Renal pelvis (tissue), 12 donors: ENCODE measurements at places on chromosomes 7 and 10.

DNA sequence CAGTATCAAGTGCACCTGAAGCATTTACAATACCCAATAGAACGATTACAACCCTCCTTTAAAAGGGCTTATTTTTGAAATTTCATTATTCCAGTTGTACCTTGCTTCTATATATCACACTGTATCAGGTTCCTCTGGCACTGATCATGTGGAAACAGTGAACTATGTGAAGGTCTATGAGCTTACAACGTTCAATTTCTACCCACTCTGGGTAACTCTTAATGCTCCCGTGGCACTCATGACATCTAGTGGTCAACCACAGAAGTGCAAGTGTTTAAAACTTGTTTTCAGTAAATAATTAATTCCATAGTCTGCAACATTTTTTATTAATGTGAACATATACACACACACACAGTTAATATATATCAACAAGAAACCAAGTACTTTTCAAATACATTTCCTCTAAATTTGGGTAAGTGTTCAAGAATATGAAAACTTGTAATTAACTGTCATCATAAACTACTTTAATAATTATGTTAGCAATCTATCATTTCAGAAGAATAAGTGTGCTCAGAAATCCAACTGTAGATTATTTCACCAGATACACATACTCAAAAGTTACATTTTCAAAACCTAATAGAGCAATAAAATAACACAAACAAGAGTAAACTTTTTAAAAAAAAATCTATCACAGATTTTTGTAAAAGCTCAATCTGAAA lies 61.0 kb downstream of the MPP7 start:
- no peak for DNase-seq

DNA sequence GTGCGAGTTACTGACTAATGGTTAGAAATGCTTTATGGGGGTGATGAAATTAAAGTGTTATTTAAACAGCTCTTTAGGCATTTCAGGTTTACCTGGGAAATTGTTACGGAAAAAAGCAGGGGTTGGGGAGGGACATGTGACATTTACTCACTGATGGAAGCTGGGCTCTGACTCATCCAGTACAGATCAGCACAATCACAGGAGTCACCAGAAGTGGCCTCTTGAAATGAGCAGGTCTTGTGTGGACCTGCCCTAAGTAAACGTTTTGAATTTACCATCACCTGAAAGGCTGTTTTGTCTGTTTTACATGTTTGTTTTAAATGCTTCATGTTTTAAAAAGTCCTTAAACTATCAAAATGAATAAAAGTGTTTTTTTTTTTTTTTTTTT lies 2.3 kb downstream of the GLRX3 start:
- DNase-seq: no peak

- no peak for DNase-seq
Measured at GRCh38 chr10:60967854-60968484, 24.0 kb upstream of the RHOBTB1 start.

DNA sequence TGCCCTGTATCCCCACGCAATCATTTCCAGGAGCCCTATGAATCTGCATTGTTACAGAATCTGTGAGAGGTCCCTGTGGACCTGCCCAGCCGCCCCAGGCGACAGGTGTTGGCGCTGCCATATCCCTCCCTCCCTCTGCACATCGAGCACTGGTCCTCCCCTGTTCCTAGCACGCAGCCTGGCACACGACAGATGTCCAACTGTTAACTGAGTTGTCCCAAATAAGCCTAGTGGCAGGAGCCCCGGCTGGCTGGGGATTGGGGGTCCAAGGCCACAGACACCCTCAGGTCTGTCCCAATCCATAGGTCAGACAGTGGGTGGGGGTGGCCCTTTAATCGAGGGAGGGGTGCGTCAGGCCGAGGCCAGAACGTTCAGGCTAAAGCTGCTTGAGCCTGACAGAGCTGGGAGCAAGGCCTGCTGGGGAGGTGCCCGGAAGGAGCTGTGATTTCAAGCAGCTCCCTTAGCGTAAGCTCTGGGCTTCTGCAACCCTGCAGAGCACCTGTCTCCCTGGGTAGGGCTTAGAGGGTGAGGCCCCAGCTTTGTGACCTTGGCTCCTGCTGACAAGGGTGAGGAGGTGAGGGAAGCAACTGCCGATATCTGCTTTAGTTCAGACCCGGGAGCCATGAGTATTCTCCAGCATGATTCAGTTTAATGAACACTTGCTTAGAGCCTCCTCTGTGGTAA lies 40.1 kb downstream of the ADRA2A start:
- DNase-seq: no peak

DNA sequence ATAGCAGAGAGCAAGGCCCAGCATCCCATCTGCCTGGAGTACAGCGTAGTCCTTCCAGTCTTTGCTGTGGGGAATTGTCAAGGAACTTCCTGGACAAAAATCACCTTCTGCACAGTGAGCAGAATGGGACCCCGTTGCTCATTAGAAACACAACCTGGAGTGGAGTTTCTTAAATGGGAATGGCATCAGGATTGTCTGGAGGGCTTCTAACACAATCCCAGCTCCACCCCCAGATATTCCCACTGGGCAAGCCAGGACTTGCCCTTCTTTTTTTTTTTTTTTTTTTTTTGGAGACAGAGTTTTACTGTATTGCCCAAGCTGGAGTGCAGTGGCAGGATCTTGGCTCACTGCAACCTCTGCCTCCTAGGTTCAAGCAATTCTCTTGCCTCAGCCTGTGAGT lies 356.4 kb downstream of the GALNT17 start:
- DNase-seq: no peak

DNA sequence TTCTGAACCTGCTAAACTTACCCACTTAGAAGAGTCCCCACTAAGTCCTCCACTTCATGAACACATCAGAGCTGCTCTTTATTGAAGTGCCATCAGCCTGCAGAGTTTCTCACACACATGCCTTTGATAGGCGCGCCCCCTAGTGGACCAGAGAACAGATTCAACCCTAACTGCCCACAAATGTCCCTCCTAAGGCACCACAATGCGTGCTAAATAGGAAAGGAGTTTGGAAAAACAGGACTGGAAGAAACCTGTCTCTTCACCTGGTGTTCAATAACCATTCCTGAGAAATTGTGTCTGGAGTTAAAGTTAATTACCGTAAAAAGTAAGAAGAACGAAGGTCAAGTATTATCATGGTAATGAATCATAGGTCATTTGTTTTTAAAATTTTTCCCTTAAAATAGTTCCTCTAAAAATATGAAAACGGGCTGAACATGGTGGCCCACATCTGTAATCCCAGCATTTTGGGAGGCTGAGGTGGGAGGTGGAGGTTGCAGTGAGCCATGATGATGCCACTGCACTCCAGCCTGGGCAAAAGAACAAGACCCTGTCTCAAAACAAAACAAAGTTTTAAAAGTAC lies 249.7 kb downstream of the ELMO1 start:
- DNase-seq: peak; percentile 84

DNA sequence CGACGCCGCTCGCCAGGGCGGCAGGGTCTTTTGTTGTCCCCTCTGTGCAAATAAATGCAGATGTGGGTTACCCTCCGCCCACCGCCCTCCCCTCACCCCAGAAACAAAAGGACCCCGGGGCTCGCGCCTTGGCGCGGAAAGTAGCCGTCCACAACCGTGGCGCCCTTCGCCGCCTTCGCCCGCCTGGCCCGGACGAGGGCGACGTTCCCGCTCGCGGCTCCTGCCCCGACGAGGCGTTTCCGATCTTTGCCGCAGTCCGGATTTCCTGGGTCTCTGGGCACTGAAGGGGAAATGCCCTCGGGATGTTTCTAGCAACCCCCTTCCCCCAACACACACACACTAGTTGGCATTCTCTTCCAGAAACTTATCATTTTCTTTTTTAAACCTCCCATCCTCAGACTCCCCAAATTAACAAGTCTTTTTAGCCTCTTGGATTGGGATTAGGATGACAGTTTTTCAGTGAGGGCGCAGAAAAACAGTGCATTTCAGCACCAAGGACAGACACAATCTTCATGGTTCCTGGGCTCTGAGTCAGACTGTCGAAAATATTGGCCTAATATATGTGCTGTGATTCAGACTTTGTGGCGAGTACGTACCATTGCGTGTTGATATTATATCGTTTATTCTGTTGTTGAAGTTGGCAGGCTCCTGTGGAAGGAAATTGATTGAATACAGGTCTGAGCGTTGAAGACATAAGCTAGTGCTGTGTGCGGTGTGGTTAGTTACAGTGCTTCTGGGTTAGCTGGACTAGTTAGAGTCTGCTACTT lies 771 bp downstream of the PHYHIPL start:
- DNase-seq: peak; percentile 81

- DNase-seq: no peak
Measured at GRCh38 chr10:132057191-132057681, 8.5 kb upstream of the JAKMIP3 start.

DNA sequence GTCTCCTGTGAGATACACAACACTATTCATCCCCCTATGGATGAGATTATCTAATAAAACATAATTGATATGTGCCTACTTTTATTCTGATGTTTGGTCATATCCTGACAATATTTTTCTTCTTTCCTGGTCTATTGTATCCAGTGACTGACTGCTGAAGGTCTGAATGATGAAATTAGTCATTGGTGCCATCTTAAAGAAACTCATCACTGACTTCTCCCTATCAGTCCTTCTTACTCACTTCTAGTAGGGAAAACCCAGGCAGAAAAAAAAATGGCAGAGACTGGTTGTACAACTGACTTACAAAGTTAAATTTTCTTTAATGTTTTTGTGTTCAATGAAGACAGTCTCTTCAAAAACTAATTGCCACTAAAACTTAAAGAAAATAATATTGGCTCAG lies 377.4 kb downstream of the HTR7 start:
- DNase-seq: no peak

- DNase-seq: peak; percentile 67
Measured at GRCh38 chr7:45920502-45921380, at the start of gene IGFBP3. Gene IGFBP3, minus strand, starts transcription at chr7:45921272. Its CDS starts 132 bp downstream, at chr7:45921140.

DNA sequence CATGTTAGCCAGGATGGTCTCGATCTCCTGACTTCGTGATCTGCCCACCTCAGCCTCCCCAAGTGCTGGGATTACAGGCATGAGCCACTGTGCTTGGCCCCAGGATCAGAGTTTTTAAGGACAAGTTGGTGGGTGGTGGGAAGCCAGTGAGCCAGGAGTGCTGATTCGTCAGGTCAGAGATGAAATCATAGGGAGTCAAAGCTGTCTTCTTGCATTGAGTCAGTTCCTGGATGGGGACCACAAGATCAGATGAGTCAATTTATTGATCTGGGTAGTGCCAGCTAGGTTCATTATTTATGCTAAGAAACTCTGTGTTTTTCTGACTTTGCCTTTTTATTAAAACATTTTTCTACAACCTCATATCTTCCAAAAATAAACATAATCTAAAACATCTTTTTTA lies 423.8 kb downstream of the ARL4A start:
- DNase-seq: no peak

DNA sequence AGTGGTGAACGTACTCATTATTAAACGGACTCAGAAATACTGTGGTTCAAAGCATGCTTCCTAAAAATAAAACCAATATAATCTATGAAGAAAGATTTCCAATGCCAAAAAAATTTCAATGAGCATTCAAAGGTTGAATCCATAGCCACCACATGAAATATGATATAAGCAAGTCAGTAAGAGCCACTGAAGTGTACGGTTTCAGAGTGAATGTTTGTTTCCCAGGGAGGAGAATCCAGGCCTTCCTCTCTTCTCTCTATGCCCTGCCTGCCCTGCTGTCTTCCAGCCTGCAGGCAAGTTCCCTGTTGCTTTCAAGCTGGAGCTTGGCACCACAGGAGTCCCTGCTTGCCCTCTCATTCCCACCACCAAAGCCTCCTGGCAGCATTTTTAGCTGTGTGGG lies 1171.6 kb upstream of the C7orf33 start:
- no peak for DNase-seq

DNA sequence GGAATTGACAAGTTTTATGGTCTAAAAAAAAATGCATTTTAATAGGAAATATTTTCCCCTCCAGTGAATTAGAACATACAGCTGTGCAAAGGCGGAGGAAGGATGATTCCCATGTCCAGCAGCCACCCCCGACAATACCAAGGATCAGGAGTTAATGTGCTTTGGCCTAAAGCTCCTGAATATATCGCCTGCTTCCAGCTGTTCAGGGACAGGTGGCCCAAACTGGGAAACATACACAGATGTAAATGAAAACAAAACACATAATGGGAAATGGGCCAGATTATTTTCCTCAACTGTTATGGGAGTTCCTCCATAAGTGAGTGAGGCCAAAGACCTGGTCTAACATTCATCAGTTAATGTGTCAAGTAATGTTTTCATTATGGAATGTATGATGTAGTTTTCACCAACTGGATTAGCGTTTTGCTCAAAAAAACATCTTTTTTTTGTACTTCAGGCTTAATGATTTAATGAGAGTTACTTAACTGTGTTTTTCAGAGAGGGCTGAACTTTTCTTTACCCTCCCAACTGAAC lies 55.1 kb upstream of the LAMB1 start:
- peak; percentile 81 for DNase-seq

DNA sequence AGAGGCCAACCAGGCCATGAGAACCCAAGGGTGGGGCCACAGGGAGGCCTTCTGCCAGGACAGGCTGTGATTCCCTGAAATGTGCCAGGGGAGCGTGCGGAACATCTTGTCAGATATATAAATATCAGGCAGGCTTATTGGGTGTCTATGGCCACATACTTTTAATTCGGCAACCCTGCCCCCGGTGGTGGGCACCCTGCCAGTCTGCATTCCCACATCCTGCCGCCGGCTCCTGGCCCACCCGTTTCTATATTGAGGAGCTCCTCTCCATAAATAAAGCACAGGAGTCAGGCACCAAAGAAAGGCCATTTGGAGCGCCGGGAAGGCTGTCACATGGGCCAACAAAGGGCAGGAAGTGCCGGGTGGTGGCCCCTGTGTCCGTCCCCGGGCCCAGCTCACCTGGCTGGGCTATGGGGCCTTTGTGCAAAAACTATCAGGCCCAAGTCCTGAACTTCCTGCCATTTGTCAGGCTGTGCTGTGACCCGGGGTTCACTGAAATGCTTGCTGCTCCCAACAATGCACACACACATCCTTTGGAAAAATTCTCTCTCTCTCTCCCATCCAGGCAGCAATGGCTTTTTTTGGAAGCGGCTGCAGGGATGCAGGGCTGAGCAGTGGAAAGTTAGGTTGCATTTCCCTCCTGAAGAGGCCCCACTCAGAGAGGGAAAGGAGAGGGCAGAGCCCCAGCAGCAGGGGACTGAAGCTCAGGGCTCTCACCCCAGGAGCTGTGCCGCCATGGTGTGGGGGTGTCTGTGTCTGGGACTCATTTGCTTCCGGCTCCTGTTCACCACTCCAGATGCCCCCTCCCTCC lies 25.0 kb upstream of the PODXL start:
- peak; percentile 27 for DNase-seq

GRCh38 chr7:68866200-68866570 lies 732.1 kb upstream of the AUTS2 start:
- DNase-seq: no peak

GRCh38 chr10:78401624-78402367 lies 368.1 kb downstream of the RPS24 start:
- DNase-seq: no peak

DNA sequence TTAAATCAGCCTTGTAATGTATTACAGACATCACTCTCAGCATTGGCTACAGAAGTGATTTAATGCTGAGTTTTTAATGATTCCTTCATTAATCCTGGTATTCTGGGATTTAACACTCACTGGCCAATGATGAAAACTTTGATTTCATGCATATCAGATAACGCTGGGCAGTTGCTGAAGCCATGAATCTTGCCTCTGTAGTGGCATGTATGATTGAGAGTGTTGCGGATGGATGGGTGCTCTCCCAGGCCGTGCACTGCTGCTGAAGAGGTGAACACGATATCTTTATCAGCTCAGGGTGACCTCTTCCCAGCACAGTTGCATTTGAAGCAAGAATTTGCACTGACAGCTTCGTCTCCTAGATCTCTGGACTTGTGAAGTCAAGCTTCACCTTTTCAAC lies 168.7 kb downstream of the LRRC4 start:
- peak; percentile 65 for DNase-seq
